ENCODE measurements at places on chromosomes 2 and 18.

GRCh38 chr18:10776493-10776892 lies 250.7 kb downstream of the NAPG start:
- DNase-seq = no peak

GRCh38 chr18:50614838-50615237 lies 55.0 kb downstream of the MAPK4 start:
- DNase-seq = no peak

- DNase-seq = no peak
These were observed 5.1 kb upstream of the ASIC4 start for GRCh38 chr2:219508971-219509779.

DNA sequence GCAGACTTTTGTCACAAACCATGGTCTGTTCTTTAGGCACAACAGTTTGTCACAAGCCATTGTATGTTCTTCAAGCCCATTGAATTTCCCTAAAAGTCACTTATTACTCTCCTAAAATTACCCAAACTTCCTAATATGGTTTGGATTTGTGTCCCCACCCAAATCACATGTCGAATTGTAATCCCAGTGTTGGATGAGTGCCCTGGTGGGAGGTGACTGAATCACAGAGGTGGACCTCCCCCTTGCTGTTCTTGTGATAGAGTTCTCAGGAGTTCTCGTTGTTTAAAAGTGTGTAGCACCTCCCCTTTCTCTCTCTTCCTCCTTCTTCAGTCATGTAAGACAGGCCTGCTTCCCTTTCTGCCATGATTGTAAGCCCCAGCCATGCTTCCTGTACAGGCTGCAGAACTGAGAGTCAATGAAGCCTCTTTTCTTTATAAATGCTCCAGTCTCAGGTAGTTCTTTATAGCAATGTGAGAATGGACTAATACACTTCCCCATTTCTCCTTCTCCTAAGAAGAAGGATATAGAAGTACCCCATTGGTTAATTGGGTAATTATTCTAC lies 11.2 kb upstream of the GYPC start:
- peak; percentile 77 for DNase-seq

- no peak for DNase-seq
These were observed 8.1 kb downstream of the ASIC4 start for GRCh38 chr2:219522111-219523030.
